ENCODE measurements at places on chromosomes 7 and 10.
A peak's percentile ranks its signal among the peaks of the same experiment; 100 is the strongest.

GRCh38 chr10:128035557-128035973, 90.7 kb downstream of the MKI67 start:
- no peak for DNase-seq

DNA sequence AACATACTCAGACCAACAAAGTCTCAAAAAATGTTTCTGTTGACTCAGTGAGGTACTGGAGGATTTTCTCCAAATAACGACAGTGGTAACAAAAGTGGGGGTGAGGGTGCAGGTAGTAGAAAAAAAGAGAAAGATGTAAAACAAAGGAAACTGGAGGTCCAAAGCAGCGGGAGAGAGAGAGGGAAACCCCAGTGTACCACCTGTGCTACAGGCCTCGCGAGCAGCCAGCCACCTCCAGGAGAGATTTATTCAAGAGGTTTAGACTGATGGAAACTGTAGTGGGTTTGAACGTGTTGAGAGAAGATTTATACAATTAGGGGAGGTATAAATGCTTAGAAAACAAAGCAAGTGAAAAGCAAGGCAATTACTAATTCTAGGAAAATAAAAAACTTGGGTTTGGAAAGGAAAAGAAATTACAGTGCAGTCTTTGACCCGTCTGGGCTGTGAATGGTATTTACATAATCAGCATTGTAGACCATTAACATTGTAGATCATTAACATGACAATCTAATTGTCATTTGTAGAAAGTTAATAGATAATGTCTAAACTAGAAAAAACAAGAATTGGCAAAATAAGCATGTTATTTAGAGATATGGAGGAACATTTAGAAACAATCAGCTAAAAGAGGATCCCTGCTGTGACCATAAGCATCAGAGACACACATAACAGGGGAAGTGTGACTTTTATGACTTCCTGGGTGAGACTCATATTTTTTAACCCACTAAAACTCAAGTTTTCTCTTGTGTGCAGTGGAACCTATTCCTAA, 180.0 kb downstream of the RELN start:
- no peak for DNase-seq

DNA sequence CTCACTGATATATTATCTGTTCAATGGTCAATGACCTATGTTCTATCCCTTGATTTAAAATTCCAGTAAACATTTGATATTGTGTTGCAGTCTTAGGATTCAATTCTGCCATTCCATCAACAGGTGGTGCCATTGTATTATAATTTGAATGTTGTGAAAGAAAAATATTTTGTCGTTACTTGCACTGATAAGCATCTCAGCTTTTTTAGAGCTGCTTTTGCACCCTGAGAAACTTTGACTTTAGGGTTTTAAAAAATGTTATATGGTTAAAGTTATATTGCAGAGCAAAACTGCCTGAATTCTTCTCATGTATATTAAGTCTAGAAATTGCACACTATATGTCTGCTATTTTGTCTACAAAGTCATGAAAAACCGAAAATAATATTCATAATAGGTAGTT, 18.8 kb upstream of the MINDY3 start:
- DNase-seq = peak; percentile 1

DNA sequence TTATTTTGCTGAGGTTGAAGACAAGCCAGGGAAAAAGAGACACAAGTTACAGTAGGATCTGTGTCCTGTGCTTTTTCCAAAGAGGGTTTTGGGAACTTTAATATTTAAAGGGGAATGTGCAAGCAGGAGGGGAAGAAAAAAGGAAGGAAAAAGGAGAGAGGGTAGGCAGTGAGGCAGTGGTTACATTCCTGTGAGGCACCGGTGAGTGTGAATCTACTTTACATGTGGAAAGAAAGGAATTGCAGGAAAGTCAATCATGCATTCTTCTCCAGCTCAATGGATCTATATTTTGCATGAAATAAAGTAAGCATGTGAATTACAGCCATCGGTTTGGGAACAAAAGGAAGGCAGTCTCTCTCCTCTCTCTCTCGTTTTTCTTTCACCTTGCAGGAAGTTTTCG, 12.6 kb upstream of the DYNC2I1 start:
- DNase-seq = no peak

DNA sequence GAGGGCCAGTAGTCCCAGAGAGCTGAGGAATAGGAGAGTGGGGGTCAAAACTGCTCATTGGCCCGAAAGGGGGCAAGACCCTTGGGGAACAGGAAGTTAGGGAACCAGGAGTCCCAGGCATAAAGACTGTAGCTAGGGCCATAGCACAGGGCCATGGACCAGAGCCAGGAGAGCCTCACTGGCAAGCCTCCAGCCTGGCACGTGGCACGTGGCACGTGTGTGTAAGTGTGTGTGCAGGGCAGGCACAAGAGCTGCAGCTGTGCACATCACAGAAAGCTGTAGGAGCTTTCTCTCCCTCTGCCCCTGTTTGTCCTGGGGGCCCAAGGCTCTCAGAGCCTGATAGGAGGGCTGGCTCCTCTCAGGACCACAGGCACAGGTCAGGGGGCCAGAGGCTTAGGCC, 47.8 kb upstream of the SLF2 start:
- DNase-seq = no peak

GRCh38 chr7:157704365-157704764, 367.6 kb downstream of the DNAJB6 start:
- DNase-seq = no peak

DNA sequence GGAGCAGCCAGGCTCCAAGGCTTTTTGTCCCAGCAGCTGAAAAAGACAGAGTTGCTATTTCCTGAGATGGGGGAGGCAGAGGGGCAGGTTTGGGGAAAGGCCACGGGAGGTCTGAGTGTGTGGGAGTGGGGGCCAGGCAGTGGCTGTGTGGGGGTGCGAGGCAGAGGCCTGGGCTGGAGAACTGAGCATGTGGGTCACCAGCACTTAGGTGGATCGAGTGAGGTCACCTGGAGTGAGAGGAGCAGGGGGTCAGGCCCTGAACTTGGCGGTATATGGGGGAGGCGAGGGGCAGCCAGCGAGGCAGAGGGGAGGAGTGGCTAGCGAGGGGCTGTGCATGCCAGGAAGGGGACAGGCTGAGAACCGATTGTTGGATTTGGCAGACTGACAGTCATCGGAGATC, 28.4 kb downstream of the IQCE start:
- DNase-seq = no peak

DNA sequence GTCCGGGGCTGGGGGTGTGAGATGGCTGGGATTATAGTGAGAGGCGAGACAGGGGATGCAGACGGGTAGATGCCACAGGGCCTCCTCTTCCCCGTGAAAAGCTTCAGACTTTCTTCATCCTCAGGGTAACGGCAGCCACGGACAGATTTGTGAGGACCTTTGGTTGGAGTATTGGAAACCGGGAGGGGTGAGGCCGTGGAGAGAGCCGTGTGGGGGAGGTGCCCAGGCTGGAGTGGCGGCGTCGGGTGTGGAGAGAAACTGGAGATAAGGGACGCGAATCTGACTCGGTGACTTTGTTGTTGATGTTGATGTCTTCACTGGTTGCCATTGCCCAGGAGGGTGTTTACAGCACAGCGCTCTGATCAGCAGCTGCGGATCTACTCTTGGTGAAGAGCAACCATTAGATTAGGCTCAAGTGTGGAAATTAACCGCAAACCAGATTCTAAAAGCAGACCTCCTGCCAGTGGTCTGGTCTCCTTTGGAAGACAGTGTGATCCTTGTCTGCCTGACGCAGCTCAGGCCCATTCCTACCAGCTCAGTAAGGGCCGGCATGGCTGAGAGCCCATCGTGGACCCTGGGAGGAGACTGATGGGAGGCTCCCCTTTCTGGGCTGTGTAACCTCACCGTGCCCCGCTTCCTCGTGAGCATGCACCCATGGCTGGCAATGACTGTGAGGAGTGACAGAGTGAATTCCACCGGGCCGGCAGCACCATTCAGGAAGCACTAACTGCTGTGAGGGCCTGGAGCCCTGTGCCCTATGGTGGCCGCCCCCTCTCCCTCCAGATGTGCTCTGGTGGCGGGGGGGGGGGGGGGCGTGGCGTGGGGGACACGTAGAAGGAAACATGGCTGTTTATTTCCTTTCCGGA, 90.3 kb downstream of the INPP5A start:
- no peak for DNase-seq

DNA sequence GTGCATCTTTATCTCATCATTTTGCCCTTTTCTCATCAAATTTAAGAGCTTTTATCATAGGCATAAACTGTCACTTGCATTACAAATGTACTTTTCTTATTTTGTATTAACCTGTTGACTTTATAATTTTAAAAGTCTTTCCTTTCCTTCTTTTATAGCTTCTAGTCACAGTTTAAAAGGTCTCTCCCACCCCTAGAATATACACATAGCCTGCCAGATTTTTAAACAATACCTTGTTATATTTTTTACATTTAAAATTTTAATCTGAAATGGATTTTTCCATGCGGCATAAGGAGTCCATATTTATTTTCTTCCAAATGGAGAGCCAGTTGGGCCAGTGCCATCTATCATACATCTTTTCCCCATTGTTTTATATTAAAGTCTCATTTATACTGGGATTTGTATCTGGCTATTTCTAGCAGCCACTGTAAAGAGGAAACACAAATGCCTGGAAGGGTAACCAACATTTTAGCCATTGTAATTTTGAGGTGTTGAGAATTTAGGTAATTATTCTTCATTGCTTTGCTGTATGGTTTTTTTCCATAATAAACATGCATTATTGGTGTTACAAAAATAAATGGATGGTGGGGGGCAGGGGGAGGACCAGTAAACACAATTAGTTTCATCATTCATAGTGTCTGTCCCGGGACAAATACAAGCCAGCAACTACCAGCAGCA, 92.8 kb downstream of the CCDC71L start:
- no peak for DNase-seq

DNA sequence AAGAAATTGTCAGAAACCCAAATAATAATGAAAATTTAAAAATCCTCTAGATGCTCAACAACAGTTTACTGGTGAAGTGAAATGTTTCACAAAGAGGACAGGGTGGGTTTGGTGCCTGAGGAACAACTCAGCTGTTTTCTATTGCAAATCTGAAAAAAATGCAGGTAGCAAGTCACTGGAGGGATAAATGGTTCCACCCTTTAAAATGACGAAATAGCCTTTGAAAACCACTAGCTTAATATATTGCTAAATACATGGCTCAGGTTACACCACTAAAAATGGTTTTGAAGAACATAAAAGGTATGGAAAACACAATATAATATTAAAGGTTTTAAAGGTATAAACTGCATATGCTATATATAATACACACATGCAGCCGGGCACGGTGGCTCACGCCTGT, 69.5 kb downstream of the LMBR1 start:
- no peak for DNase-seq

GRCh38 chr10:102602272-102603045, 41.8 kb upstream of the TRIM8 start:
- DNase-seq = no peak

DNA sequence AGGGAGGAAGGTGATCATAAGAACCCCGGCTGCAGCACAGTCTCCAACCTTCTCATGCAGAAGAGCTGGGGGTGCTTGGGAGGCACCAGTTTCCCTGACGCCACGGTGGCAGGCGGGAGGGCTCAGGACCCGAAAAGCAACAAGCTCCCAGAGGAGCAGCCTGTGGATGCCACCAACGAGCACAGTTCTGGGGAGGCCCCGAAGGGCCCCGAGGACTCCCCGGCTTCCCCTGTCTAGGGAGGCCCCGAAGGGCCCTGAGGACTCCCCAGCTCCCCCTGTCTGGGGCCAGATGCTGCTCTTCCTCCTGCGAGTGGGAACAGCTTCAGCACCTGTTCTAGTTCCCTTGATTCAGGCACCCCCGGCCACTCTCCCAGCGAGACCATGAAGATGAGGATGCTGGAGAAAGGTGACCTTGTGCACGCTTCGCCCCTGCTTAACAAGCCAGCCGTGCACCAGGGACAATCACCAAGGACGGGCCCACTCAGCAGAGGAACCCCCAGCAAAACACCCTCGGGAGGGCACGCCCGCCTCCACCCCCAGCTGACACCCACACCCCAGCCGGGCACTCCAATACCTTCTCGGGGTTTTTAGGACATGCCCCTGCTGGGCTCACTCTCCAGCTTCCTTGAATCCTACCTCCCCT, 112.5 kb downstream of the PTPRN2 start:
- DNase-seq = no peak

GRCh38 chr10:74055383-74056049, 57.6 kb downstream of the VCL start:
- DNase-seq = no peak

- DNase-seq = no peak
Measured at GRCh38 chr7:28348636-28349035, 63.7 kb upstream of the CREB5 start.

DNA sequence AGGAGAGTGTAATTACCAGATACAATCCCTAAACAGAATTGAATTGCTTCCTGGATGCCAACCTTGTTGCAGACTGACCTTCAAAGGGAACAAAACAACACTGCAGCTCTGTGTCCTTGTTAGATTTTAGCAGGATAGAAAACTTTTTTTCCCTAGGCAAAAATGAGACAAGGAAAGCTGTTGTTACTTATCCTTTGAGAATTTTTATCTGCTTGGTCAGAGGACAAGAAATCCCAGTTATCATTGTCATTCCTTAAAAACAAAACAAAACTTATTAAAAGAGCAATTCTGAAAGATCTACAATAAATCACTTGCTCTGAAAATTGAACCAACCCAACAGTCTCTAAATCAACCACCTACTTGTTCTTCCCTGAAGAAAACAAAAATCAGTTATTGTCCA, 652.6 kb downstream of the REEP3 start:
- no peak for DNase-seq

Data from NCI-H1930 (cell line).